ENCODE measurements at places on chromosomes 1 and 21.

GRCh38 chr1:159510229-159510541, 25.6 kb downstream of the OR10J5 start:
- no peak for DNase-seq

- DNase-seq: no peak
Measured at GRCh38 chr1:44947774-44948311, 38.6 kb downstream of the EIF2B3 start.

DNA sequence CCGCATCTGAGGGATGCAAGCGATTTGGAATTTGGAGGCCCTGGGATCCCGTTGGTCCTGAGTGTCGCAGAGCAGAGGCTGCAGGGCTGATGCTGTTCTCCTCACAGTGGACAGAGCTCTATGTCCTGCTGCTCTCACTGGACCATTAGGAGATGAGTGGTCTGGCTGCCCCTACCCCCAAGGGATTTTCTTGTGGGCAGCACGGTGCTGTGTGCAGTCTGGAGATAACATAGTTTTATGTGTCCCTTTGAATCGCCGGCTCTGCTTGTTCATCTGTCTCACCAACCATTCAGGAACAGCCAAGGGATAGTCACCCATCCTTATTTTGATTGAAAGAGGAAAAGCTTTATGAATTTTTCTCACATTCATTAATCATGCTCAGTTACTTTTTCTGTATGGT, 49.9 kb downstream of the CHRM3 start:
- DNase-seq: no peak

DNA sequence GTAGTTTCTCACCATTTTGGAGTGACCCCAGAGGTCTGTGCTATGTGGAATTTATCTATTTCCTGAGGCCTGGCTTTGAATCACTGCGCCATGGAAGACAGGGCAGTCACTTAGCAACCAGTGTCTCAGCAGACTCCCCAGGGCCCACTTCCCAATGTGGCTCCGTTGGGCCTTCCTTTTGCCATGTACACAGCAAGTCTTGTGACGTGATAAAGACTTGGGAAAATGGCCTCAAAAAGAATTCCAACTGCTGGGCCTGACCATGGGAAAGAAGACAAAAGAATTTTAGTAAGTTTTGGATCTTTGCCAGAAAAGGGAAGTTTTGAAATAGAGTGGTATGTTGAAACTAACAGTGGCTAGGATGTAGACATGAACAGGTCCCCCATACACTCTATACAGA, 36.2 kb downstream of the TLR5 start:
- DNase-seq: no peak

GRCh38 chr21:41326414-41327080, 9.9 kb downstream of the FAM3B start:
- no peak for DNase-seq

Data from activated CD4-positive, CD25-positive, alpha-beta regulatory T cell treated with anti-CD3 and anti-CD28 coated beads, Interleukin-2, amount 50 U/mL, for 16 hours (primary cell).